ENCODE measurements at places on chromosomes 6 and 20. TPM values are rescaled to one million over a fixed set of nuclear protein-coding genes. Genes with fewer than 3 reads are reported as not detected.

DNA sequence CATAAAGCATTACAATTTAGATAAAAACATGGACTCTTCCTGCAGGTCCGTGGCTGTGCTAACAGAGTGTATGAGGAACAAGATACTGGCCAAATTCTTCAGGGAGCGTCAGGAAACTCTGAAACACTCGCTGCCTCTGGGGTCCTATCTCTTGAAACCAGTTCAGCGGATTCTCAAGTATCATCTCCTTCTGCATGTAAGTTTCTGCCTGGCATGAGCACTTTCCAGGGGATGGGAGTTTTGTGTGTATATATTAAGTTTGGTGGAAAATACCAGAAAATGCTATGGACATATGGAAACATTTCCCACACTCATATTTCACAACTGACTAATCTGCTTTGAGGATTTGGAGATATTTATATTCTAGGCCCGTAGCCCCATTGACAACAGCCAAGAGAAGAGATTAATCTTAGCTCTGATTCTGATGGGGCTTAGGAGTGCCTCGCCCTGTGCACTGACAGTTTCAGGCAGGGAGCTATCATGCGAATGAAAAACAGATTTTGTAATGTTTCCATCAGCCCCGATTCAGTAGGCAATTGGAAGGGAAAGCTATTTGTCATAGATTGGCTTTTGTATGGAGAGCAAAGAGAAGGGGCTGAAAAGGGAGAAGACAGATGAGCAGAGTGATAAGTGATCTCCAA lies 64.7 kb upstream of the MTHFD1L start:
- DNase-seq = peak; percentile 26

- DNase-seq = no peak
Observed at GRCh38 chr20:8901237-8902025, 167.5 kb upstream of the PLCB4 start.

GRCh38 chr6:142339968-142340658 lies 38.3 kb downstream of the ADGRG6 start:
- DNase-seq = no peak

DNA sequence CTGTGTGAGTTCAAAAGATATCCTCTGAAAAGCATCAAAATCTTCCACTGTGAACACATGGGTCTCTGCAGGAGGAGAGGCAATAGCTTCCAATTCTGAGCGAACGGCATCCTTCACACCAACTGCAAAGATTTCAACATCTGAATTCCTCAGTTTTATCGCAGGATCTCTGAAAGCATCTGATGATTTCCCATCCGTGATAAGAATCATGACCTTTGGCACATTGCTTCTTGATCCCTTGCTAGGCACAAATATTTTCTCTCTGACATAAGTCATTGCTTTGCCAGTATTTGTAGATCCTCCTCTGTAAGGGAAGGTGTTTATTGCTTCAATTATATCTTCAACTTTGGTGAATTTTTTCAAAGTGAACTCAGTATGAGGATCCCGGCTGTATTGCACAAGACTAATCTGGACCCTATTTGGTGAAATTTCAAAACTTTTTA lies 22.7 kb downstream of the COL12A1 start:
- DNase-seq = peak; percentile 36

- DNase-seq = no peak
Observed at GRCh38 chr6:162343936-162344645, 383.5 kb downstream of the PRKN start.

GRCh38 chr6:28489366-28490204 lies 26.0 kb downstream of the GPX6 start:
- DNase-seq = peak; percentile 74

DNA sequence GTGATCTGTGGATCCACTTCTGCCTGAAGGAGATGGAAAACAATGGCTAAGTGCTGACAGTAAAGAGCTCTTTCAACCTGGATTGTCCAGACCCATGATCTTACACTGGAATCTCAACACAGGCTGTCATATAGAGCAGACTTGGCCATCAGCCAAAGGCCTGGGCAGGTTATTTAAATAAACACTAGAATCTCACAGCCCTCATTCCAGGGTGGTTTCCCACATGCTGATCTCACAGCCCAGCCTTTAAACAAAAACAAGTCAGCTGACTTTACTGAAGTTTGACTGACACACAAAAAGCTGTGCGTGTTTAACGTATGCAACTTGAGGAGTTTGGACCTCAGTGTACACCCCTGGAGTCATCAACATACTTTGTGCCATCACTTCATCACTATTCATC lies 28.4 kb downstream of the SYNDIG1 start:
- peak; percentile 33 for DNase-seq

- DNase-seq = no peak
Observed at GRCh38 chr20:53210931-53211330, 238.8 kb downstream of the TSHZ2 start.

DNA sequence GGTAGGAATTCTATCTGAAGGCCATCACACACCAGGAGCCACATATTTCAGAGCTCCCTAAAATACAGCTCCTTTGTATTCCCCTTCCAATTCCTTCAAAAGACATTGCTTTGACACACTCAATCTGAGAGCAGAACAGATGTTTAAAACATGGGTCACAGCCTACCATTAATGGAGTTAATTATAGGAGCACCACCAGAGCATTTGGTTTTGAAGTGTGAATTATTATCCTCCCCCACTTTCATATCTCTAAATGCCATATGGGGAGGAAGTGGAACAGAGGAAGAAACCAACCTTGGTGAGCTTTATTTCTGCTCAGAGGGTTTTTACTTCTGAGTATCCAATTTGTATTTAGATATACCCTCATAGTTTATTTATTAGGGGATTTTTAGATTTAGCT lies 50.7 kb upstream of the TNFRSF21 start:
- no peak for DNase-seq

DNA sequence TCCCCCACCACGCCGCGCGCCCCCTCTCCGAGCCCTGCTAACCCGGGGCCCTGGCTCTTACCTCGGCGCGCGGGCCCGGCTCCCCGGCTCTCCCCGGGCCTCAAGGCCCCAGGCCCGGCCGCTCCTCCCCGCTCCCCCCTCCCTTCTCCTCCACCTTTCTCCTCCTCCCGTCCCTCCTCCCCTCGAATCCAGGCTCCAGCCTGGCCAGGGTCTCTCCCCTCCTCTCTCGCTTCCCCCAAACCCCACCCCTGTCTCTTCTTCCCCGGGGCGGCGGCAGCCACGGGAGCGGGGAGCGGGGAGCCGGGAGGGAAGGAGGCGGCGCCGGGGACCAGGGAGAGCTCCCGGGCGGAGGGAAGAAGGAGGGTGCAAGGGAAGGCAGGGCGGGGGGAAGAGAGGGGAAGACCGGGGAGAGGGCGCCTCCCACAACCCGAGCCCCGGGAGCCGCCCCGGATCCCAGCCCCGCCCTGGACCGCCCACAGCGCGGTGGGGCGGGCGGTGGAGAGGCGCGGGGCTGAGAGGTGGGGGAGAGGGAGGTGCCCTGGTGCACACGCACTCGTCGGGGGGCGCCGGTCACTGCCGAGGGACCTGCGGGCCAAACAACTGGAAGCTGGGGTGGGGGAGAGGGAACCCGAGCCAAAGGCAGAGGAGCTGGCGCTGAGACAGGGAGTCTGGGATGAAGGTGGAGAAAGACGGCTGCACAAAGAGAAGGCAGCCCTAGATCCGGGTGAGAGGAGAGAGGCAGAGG lies at the start of gene GABBR1:
Gene GABBR1 (minus strand): TSS at position 395 of the 745 bp plus-strand sequence. CDS start 798 bp downstream, outside the sequence.
- DNase-seq = peak; percentile 79

DNA sequence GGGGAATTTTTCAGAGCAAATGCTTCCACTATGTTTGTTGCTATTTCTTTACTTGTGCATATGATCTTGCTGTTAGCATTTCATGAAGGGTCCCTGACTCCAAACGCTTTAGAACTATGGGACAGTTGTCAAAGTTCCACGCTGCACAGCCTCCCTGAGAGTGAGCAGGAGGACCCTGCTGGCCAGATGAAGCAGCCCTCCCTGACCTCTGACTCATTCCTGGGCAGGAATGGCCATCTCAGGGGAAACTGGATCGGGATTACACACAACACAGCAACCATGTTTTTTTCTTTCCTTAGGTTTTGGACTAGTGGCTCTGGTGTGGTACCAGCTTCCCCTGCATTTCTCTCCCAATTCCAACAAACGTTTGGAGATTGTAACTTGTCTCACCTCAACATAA lies 710.9 kb upstream of the AGPAT4 start:
- no peak for DNase-seq

DNA sequence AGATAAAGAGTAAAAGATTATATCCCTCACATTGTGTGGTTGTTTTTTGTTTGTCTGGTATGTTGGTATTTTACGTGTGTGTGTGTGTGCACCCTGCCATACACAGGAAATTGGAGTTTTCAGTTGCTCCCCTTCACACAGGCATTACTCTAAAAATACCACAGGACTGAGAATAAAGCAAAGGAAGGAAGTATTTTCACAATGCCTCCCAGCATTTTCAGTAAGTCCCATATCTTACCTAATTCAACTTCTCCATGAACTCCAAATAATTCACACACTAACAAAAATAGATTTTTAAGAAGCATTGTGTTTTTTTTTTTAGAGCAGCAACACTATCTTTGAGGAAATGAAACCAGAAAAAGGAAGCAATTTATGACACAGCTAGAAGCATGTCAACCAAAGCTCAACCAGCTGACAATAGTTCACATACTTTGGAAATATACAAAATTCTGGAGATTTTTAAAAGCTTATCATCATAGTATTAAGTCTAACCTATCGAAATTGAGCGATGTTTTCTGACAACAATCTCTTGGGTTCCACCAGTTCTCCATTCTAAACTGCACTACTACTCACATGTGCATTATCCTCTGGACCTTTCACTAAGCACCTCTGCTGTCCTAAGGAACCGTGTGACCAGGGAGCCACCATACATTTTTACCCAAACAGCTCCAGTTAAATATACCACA lies 2.1 kb downstream of the UBE2J1 start:
- DNase-seq = no peak

DNA sequence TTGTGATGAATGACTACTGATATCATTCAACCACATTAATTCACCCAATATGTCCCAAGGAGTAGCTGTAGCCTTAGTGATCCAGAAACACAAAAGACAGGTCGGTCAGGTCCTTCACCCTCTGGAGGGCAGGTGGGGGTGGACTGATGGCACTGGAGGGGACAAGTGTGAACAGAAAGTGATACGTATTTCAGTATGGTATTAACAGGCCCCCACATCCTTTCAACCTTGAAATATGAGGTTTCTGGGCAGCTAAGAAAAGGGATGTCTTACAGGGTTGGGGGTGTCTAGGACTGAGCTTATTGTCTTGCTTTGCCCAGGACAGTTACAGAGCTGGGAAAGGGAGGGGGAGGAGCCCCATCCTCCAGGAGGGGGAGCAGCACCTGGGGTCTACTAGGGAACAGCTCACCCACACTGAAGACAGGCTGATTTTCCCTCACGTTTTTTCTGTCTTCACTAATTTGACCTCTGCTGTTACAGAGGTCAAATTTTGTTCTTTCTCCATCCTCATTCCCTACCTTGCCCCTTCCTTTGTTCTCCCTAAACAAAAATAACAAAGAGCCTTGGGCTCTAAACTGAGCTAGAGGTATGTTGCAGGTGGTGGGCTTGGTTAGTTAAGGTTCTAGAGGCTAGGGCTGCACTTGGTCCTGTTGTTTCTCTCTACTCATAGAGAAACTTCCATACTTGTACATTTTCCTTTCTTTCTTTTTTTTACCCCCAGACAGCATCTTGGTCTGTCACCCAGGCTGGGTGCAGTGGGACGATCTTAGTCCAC lies 38.0 kb upstream of the EEF1A1 start:
- no peak for DNase-seq

- peak; percentile 77 for DNase-seq
Observed at GRCh38 chr6:158377860-158378259, 65.6 kb downstream of the TULP4 start.

DNA sequence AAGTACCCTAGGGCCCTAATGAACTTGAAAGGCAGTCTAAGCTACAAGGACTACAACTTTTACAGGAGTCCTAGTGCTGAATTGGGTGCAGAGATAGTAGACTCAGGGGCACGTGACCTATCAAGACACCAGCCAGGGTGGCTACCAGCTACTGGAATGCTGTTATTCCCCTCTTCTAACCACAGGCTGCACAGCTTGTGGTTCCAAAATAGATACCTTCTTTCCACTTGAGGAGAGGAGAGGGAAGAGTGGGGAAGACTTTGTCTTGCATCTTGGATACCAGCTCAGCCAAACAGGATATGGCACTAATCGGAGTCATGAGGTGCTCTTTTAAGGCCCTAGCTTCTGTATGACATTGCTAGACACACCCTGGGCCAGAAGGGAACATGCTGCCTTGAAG lies 60.0 kb upstream of the MTRF1L start:
- no peak for DNase-seq

- DNase-seq = no peak
Observed at GRCh38 chr20:14569641-14570040, 232.2 kb upstream of the FLRT3 start.

DNA sequence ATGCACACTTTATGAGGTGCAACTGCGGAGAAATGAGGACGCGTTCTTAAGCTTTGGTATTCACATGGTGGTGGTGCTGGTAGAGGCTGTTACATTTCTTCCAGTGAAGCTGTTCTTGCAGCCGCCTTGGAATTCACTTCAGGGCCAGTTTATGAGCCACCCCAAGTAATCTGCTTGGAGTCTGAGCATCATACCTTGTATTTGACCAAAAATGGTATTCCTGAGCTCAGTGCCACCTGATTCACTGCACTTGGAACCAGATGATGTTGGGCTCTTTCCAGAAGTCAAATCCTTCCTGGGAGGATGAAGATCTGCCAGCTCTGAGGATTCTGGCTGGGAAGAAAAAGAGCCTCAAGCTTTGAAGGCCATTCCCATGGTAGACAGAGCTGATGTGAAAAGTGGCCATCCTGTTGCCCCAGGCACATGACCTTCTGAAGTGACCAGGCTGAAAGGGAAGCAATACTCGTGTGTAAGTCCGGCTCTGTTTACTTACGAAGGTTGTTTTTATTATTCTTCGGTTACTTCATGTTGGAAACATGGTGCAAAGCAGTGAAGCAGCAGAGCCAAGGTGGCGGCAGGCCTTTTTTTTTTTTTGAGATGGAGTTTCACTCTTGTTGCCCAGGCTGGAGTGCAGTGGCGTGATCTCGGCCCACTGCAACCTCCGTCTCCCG lies 7.7 kb downstream of the MANBAL start:
- peak; percentile 84 for DNase-seq

CENPW gene
- total RNA-seq = 15.0 TPM

PPP1R14C gene
- total RNA-seq = not detected

PHACTR3 gene
- not detected for total RNA-seq

MCCD1 gene
- not detected for total RNA-seq

PEX7 gene
- 11.9 TPM for total RNA-seq
